ENCODE measurements at places on chromosomes 16 and 17.

DNA sequence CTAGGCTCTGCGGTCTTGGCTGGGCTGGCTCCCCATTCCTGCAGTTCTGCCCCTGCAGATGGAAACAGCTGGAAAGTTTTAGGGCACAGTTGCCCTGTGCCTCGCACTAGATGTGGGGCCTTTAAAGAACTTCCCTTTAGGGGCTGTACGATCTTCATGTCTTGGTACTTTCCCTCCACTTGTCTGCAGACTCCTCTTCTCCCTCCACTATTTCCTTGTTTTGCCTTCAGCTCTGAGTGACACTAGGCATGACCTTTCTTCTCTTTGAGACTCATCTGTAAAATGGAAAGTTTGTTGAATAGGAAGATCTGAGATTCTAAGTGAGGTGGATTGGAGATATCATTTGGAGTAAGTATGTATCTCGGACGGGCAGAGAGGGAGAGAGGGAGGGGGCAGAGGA lies 6.3 kb upstream of the TAC4 start:
- no peak for DNase-seq

GRCh38 chr16:17828012-17828411 lies 357.3 kb upstream of the XYLT1 start:
- no peak for DNase-seq

DNA sequence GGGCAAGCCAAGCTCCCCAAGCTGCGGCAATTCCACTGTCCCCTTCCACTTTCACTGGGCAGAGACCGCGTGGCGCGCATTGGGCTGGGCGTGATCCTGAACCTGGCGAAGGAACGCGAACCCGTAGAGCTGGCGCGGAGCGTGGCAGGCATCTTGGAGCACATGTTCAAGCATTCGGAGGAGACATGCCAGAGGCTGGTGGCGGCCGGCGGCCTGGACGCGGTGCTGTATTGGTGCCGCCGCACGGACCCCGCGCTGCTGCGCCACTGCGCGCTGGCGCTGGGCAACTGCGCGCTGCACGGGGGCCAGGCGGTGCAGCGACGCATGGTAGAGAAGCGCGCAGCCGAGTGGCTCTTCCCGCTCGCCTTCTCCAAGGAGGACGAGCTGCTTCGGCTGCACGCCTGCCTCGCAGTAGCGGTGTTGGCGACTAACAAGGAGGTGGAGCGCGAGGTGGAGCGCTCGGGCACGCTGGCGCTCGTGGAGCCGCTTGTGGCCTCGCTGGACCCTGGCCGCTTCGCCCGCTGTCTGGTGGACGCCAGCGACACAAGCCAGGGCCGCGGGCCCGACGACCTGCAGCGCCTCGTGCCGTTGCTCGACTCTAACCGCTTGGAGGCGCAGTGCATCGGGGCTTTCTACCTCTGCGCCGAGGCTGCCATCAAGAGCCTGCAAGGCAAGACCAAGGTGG lies 9.8 kb downstream of the SARM1 start:
- DNase-seq: no peak

DNA sequence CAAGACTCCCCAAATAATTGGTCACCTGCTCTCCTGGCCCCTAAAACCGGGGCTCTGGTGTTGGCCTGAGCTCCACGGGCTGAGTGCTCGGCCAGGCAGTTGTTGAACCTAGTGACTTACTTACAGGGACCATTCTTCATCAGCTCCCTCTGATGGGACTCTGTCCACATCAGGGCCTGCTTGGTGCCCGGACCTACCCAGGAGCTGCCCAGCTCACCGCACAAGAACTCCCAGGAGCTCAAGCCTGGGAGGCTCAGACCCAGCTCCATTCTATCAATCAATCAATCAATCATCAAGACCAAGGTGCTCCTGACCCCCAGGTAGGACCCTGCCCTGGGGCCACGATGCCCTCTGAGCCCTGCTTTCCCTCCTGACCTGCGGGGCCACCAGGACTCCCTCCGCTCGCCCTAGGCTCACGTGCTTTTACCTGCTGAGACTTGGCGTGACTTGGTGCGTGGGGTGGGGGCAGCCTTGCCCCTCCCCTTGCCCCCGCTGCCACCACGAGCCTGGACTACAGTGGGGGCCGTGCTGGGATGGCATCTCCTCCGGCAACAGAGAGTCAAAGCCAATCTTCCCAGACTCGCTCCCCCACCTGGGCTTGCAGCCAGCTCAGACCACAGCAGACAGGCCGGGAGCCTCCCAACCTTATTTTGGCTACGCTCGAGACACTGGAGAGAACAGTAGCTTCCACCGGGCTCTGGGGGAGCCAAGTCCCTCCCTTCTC lies 15.7 kb downstream of the IL34 start:
- DNase-seq: no peak

- DNase-seq: no peak
These were observed 25.3 kb downstream of the CDIP1 start for GRCh38 chr16:4513086-4513860.

GRCh38 chr16:58016840-58017446 lies 8.6 kb upstream of the MMP15 start:
- no peak for DNase-seq

Measured in mesothelial cell of epicardium (in vitro differentiated cells).